Esophagus squamous epithelium (tissue), 5 donors: ENCODE measurements at places on chromosomes 3 and 15. TPM values are rescaled to one million over a fixed set of nuclear protein-coding genes. Genes with fewer than 3 reads are reported as not detected.

- H3K27ac ChIP-seq: no peak overlapping the region
- peaks cover 7% of the 10 kb centered on the region for H3K4me1 ChIP-seq
- H3K27me3 ChIP-seq: no peaks in the 10 kb centered on the region
- no peaks in the 10 kb centered on the region for H3K36me3 ChIP-seq
- H3K4me3 ChIP-seq: no peak overlapping the region
Observed at GRCh38 chr3:192869131-192870031, 48.3 kb downstream of the MB21D2 start.

GRCh38 chr3:174202116-174202515 lies 657.0 kb upstream of the NAALADL2 start:
- no peaks in the 10 kb centered on the region for H3K4me1 ChIP-seq
- no peaks in the 10 kb centered on the region for H3K27me3 ChIP-seq
- H3K36me3 ChIP-seq: no peaks in the 10 kb centered on the region

DNA sequence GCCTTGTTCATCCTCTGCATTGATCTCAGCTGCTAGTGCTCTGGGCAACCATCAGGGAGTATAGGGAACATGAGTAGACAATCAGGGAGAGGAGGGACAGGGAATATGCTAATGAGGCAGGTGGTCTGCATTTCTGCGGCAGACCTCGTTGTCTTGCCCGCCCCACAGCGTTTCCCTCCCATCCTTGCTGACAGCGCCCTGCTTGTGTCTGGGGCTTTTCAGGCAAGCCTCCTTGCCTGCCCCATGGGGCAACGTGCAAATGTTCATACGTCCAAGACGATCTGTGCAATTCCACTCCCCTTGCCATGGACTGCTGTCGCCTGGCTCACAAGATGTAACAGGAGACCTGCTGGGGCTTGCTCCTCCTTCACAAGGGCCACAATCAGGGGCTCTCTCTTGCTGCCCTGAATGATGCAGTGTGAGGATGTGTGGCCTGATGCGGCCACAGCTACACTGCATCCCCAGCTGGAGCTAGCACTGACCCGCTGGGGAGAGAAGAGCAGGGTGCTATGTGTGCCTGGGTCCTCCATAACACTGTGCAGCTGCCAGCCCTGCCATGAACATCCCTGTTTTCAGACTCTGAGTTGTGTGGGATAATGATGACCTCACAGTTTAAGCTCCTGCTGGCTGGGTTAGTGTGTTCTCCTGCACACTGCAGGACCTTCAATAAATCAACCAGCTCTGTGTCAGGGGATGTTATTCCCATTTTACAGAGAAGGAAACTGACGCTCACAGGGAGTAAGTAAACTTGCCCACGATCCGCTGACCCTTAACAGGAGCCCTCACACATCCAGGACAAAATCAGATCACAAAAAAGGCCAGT lies 211.3 kb downstream of the KLF13 start:
- H3K27ac ChIP-seq: no peak overlapping the region
- H3K4me1 ChIP-seq: no peaks in the 10 kb centered on the region
- H3K4me3 ChIP-seq: no peak overlapping the region
- no peaks in the 10 kb centered on the region for H3K36me3 ChIP-seq

DNA sequence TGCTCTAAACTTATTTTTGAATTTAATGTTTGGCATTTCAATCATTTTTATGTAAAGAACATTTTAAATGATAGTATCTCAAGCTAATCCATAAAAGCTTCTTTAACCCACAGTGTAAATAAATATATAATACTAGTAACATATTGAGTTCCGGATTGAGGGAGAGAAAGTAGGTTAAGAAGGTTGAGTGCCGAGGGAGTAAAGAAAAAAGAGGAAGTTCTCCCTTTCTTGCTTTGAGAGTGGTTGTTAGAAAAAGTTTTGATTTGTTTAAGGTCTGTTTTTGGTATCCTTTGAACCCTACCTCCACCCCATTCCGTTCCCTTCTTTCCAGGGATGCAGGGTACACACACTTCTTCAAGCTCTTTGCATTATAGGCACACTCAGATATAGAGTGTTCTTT lies 130.8 kb downstream of the VPS8 start:
- no peaks in the 10 kb centered on the region for H3K27me3 ChIP-seq
- H3K36me3 ChIP-seq: no peaks in the 10 kb centered on the region
- H3K4me3 ChIP-seq: no peak overlapping the region
- no peak for DNase-seq

Gene ANKUB1
- total RNA-seq: not detected

- no peaks in the 10 kb centered on the region for H3K27me3 ChIP-seq
- DNase-seq: no peak
- H3K27ac ChIP-seq: no peak overlapping the region
Observed at GRCh38 chr3:27081566-27081965, 287.6 kb downstream of the NEK10 start.

Gene SLC2A2
- total RNA-seq: not detected

GRCh38 chr3:123284399-123285010 lies 82.8 kb downstream of the SEC22A start:
- H3K4me1 ChIP-seq: no peaks in the 10 kb centered on the region
- H3K4me3 ChIP-seq: no peak overlapping the region
- no peaks in the 10 kb centered on the region for H3K27me3 ChIP-seq
- H3K27ac ChIP-seq: no peak overlapping the region

DNA sequence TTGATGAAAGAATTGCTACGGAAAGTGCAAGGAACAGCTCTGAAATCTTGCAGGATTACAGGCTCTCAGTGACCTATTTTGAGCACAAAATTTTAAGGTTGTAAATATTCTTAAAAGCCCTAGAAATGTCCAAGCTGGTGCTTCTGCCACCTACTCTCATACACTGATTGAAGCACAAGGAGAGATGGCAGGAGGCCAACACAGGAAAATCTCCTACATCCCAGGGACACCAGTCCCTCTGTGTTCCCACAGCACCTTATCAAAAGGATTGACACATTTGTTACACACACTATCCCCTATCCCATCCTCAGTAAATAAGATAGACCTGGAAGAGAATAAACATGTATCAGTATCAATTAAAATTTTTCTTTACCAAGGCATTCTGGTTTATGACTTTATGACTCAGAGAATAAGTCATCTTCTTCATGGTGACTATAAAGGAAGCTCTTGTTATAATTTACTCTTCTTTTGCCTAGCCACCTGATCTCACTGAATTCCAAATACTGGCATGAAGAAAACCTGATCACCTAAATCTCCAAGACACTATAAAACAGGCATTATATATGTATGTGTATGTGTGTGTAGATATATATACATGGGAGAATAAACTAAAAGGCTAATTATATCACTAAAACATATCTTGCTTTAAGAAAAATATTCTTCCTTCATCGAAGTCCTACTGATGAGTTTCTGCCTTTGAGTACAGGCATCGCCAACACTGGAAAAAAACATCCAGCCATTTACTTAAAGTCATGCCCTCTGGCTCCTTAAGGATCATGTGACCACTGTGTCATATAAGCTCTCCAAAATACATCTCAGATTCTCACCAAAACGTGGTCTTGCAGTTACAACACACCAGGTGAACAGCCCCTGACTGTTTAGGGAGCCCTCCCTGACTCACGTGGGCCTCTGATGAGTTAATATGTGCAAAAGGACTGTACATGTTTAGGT lies 208.1 kb upstream of the NR2F2 start:
- no peaks in the 10 kb centered on the region for H3K27me3 ChIP-seq
- no peaks in the 10 kb centered on the region for H3K4me1 ChIP-seq
- no peaks in the 10 kb centered on the region for H3K36me3 ChIP-seq
- DNase-seq: no peak
- no peak overlapping the region for H3K4me3 ChIP-seq

- H3K4me3 ChIP-seq: no peak overlapping the region
- H3K27ac ChIP-seq: no peak overlapping the region
- H3K4me1 ChIP-seq: no peaks in the 10 kb centered on the region
Observed at GRCh38 chr15:83673385-83673784, 19.5 kb downstream of the ADAMTSL3 start.

- no peaks in the 10 kb centered on the region for H3K4me1 ChIP-seq
- no peak overlapping the region for H3K27ac ChIP-seq
- H3K27me3 ChIP-seq: no peaks in the 10 kb centered on the region
- no peaks in the 10 kb centered on the region for H3K36me3 ChIP-seq
- no peak for DNase-seq
Observed at GRCh38 chr15:77715051-77715450, 82.3 kb upstream of the LINGO1 start.

Gene SAMD7
- not detected for total RNA-seq

Gene RBP2
- total RNA-seq: not detected

Gene COLQ
- 0.95 TPM for total RNA-seq

Gene CYP1A2
- total RNA-seq: not detected

DNA sequence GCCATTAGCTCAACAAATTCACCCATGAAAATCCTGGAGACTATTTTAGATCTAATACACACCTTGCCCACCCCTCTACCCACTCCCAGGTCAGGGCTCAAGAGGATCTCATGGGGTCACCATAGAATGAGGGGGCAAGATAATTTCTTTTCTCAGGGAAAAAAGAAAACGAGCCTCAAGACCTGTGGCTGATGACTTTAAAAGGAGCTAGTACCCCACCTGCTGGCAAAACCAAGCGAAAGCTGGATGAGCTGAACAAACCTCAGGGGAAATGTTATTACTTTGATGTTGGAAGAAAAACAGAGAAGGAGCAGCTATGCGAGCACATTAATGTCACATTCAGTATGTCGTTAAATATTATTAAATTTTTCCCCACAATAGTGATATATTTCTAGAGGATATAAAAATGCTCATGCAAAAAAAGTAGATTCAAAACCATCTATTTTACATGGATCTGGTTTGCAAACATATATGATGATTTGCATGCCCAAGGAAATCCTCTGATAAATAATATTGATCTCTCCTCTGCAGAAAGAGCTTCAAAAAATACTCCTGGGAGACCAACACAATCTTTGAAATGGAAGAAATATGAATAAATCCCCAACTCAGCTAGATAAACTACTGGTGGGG lies 37.7 kb downstream of the PLD1 start:
- H3K36me3 ChIP-seq: no peaks in the 10 kb centered on the region
- H3K27ac ChIP-seq: no peak overlapping the region
- H3K27me3 ChIP-seq: no peaks in the 10 kb centered on the region
- peaks cover 72% of the 10 kb centered on the region for H3K4me1 ChIP-seq

Gene IGF2BP2
- 13.8 TPM for total RNA-seq
